CD4-positive, alpha-beta T cell treated with Interleukin-2 at 100 ng/mL for 4 hours (primary cell): ENCODE measurements at places on chromosomes 3 and 15.
A peak's percentile ranks its signal among the peaks of the same experiment; 100 is the strongest.

DNA sequence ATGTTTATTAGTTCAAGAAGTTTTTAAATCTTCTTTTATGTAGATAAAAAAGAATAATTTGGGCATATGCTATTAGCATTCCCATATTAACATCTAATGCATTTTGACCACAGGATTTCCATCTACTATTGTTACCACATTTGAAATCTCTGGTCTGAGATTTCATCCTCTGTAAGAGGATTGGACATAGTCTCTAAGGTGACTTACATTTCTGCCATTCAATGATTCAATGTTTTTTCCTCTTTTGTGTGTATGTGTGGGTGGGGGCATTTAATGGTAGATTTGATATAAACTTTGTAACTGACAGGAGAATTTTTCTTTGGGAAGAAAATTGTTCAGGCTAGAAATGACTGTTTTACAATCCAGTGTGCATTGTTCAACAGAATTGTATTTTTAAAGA lies 307.3 kb upstream of the RBMS3 start:
- no peak for DNase-seq

DNA sequence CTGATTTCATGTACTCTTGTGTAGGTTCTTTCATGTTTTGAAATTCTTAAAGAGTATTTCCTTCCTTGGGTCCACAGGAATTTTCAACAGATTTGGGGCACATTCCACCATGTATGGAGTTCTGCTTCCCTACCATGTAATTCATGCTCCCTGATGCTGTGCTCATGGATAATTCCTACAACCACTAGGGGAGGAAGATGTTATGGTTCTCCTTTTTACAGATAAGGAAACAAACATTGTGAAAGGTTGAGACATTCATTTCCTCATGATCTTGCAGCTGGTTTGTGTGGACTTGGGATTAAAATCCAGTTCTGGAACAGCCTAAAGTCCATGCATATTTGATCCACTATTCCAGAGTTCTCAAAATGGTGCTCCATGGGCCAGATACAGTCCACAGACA lies 174.9 kb upstream of the FRMD4B start:
- DNase-seq = no peak

DNA sequence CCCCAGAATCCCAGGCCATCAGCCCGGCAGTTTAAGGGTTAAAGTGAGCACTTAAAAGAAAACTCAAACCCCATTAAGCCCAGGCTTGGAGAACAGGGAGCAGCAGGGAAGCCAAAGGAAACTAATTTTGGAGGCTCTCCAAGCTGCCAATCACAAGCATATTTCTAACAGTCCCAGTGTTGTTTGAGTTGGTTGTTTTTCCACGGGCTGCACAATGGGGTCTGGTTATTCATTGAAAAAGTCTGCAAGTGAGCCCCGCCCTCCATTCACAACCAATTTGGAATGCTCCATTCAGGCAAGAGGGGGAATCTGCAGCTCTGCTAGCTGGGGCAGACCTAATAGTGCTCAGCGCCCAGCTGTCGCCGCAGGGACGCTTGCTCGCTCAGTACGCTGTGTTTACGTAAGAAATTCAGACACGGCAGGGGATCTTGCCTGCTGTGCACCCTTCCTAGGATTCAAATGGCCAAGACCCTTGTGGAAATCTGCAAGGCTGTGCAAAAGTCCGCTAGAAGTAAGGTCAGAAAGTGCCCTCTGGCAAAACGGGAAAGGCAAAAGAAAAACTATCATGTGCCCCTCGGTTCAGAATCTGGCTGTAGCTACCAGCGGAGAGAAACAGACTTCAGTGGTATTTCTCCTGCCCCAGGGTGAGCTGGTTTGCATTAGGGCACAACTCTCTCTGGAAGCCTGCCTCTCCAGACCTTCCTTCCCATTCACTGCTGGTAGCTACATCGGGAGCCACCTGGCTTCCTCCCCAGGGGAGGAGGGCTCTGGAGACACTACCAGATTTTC lies 11.0 kb downstream of the ETV5 start:
- DNase-seq = no peak

- DNase-seq = no peak
Measured at GRCh38 chr15:70246623-70247220, 149.0 kb upstream of the TLE3 start.

GRCh38 chr3:65605876-65606432 lies 432.8 kb downstream of the MAGI1 start:
- no peak for DNase-seq

GRCh38 chr15:23118208-23118607 lies 18.4 kb downstream of the GOLGA6L1 start:
- no peak for DNase-seq

GRCh38 chr3:99562990-99563607 lies 75.3 kb upstream of the COL8A1 start:
- no peak for DNase-seq

DNA sequence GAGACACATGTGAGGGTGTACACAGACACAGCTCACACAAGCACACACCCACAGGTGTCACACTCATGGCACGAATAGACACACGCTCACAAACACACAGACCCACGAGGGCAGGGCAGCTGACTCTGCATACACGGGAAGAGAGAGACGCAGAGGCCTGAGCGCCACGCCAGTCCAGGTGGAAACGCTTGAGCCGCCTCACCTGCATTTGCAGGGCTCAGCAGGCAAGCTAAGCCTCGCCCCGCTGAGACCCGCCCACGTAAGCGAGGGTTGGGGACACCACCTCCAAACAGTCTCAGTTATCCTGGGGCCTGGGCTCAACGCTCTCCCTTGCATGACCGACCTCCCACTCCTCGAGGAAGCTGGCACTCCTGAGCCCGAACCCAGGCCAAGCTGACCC lies 73.2 kb downstream of the TLE3 start:
- DNase-seq = no peak

GRCh38 chr15:99631255-99631654 lies 65.5 kb downstream of the MEF2A start:
- peak; percentile 4 for DNase-seq

GRCh38 chr15:48861813-48862431 lies 16.0 kb upstream of the EID1 start:
- peak; percentile 73 for DNase-seq

- no peak for DNase-seq
Measured at GRCh38 chr15:69842851-69843250, 254.9 kb downstream of the TLE3 start.
